Activated CD4-positive, alpha-beta T cell treated with anti-CD3 and anti-CD28 coated beads, Interleukin-2, amount 10 ng/mL, durations not matched to agents 7 days and 5 days (primary cell): ENCODE measurements at places on chromosomes 6 and 20. TPM values are rescaled to one million over a fixed set of nuclear protein-coding genes. Genes with fewer than 3 reads are reported as not detected.

- peak overlapping the region; percentile 99 for H3K27ac ChIP-seq
- H3K36me3 ChIP-seq = peaks cover 63% of the 10 kb centered on the region
- H3K4me1 ChIP-seq = peaks cover 90% of the 10 kb centered on the region
These were observed 27.5 kb upstream of the TAF8 start for GRCh38 chr6:42022755-42023384.

DNA sequence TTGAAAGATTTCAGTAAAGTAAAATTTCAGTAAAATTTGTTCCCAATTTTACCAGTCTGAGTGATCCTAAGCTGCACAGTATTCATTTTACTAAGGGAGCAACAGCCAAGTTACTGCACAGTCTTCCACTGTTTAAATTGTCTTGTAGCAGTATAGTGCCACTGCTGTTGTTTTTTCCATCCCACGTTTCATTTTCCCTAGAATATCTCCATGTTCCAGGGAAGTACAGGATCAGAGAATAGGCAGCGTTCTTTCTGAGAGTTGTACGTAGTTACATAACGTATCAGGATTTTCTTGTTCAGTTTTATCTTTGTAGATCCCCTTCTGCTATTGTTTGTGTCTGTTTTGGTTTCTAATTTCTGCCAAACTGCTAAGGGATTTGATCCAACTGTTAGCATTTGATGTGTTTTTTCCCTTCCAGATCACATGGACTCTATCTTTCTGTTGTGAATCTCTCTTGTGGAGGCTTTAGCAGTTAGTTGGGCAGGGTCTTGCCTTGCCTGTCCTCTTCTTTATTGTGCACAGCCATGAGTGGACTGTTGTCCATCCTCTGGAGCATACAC lies 38.4 kb downstream of the BCKDHB start:
- H3K4me1 ChIP-seq = no peaks in the 10 kb centered on the region
- no peak overlapping the region for H3K27ac ChIP-seq
- no peak overlapping the region for H3K4me3 ChIP-seq
- no peaks in the 10 kb centered on the region for H3K27me3 ChIP-seq
- no peak for DNase-seq
- peaks cover 17% of the 10 kb centered on the region for H3K36me3 ChIP-seq

DNA sequence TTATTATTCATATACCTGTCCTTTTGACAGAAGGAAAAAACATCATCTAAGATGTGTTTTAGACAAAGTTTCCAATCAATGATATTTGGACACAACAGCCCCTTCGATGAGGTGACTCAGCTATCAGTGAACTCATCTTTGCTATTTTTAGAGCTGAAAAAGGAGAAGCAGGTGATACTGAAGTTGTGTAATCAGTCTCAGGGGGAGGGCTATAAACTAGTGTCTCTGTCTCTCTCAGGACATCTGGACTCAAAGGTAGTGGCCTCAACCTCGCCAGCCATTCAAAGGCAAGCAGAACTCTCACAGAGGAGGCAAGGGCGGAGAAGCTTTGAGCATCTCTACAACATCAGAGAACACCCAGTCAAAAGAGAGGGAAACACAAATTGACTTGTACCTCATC lies 135.4 kb downstream of the BFSP1 start:
- H3K27me3 ChIP-seq = peaks cover 10% of the 10 kb centered on the region
- no peaks in the 10 kb centered on the region for H3K4me1 ChIP-seq
- DNase-seq = no peak
- no peak overlapping the region for H3K27ac ChIP-seq
- H3K36me3 ChIP-seq = no peaks in the 10 kb centered on the region
- H3K4me3 ChIP-seq = no peak overlapping the region

DNA sequence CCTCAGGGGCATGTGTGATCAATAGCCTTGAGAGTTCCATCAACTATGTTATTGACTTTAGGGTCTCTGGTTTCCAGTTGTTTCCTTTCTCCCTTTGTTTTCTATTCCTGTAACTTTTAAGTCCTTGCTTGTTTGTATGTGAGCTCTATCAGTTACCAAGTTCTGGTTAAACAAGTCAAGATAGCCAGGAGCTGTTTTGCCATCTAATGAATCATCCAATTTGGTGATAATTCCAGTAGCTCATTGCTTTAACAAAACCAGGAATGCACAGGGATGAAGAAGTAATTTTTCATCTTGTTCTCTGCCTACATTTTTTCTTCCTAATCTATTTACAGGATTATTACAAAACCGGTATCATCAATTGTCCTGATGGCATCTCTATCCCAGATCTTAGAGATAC lies 36.5 kb downstream of the KCTD20 start:
- peak overlapping the region; percentile 37 for H3K27ac ChIP-seq
- H3K4me1 ChIP-seq = peaks cover 8% of the 10 kb centered on the region
- peaks cover 59% of the 10 kb centered on the region for H3K36me3 ChIP-seq
- H3K27me3 ChIP-seq = no peaks in the 10 kb centered on the region

DNA sequence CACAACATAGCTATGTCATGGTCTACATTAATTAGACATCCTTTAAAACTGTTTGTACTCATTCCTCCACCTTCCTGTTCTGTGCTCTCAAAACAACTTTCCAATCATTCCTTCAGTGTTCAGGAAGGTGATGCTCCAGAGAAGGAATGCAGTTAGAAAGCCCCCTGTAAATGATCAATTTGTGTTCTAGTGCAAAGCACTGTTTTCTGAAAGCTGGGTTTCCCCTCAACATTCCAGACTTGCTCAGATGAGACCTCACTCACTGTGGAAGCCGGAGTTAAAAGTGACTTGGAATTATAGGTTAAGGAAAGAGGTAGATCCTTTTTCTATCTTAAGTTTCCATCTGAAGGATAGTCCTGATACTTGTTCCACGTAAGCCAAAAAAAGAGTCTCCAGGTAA lies 95.9 kb downstream of the BMP2 start:
- no peaks in the 10 kb centered on the region for H3K27me3 ChIP-seq
- no peak for DNase-seq
- no peaks in the 10 kb centered on the region for H3K4me1 ChIP-seq
- H3K4me3 ChIP-seq = no peak overlapping the region

Gene RAB44
- total RNA-seq = 0.08 TPM

Gene ARMC12
- 1.2 TPM for total RNA-seq

Gene TFEB
- total RNA-seq = 12.5 TPM

Gene TMEM217
- total RNA-seq = 1.3 TPM

Gene NOX3
- total RNA-seq = not detected

Gene MOG
- total RNA-seq = not detected

Gene BPIFB2
- total RNA-seq = not detected
